H54 (cell line): ENCODE measurements at places on chromosomes 6 and 20.

GRCh38 chr6:25930532-25931410 is at the start of gene SLC17A2:
Gene SLC17A2, minus strand, starts transcription at chr6:25930691. Its CDS starts 4,895 bp downstream, at chr6:25925796.
- no peak for DNase-seq

GRCh38 chr6:27674882-27675281 is 202.0 kb upstream of the ZNF184 start:
- no peak for DNase-seq

DNA sequence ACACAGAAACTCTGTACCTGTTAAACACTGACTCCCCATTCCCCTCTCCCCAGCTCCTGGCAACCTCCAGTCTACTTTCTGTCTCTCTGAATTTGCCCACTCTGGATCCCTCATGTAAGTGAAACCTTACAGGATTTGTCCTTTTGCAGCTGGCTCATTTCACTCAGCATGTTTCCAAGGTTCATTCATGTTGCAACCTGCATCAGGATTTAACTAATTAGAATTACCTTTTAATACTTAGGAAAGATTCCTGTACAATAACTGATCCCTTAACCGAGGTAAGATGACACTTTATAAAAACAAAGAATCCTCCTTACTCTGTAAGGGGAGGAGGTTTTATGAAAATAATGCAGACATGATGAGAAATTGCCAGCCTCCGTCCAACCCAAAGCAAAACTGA is 113.1 kb upstream of the MTHFD1L start:
- no peak for DNase-seq

GRCh38 chr6:134173936-134174671 is 121.7 kb upstream of the SLC2A12 start:
- no peak for DNase-seq

DNA sequence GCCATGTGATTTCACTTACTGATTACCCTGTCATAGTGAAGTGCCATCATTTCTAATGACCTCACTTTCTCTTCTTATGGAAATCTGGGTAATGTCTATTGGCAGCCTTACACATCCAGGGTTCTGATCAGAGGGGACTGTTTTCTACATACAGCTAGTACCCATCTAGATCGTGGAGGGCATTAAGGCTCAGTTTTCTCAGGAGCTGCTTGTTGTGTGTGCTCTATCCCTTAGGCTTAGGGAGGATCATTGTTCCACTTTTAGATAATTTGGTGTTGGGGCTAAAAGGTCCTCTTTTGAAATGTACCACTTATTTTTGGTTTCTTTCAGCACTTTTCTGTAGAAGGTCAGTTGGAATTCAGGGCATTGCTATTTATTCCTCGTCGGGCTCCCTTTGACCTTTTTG is 3.8 kb downstream of the HSP90AB1 start:
- no peak for DNase-seq

GRCh38 chr6:134436281-134436815 is 118.4 kb upstream of the SGK1 start:
- DNase-seq = no peak

- DNase-seq = no peak
Observed at GRCh38 chr20:47680804-47681529, 104.3 kb downstream of the SULF2 start.

DNA sequence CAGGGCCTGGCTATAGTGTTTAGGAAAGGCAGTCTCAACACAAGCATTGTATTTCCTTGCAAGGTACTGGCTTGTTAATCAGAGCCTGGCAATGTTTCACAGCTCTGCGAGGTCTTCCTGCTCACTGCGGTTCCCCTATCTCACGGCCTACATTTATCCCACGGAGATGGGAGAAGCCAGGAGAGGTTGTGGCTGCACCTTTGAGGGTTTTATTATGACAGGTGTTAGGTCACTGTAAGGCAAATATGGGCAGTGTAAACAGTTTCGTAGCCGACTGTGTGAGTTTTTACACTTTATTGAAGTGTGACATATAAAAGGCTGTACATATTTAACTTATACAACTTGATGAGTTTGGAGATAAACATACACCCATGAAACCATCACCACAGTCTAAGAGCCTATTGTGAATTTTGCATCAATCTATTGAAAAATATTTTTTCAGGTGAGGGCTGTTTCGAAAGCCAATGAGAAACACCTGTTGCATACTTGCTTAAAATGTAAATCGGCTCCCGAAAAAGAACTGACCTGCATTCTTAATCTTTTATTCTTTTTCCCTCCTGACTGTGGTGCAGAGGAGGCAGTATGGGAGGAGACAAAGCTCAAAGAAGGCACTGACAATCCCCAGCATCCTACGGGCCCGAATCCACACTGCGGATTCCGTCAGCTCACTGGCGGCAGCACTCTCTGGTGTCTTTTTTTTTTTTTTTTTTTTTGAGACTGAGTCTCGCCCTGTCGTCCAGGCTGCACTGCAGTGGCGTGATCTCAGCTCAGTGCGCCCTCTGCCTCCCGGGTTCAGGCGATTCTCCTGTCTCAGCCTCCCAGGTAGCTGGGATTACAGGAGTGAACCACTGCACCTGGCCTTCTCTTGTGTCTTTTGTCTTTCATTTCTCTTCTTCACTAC is 7.5 kb upstream of the RBM38 start:
- DNase-seq = no peak

DNA sequence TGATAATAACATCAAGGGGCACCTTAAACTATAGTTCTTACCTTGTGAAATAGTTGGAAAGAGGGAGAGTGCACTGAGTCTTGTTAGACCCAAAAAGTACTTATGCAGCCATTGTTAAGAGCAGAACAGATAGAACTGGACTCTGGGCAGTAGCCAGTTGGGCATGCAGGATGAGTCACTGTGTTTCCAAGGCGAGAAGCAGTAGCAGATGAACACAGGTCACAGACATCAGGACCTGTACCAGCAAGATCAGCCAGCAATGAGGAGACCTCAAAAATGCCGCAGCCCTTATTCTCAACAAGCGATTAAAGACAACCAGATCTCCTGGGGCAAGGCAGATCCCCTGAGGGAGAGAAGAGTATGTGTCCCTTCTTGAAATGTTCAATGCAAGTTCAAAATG is 79.0 kb downstream of the SAMD3 start:
- no peak for DNase-seq

- DNase-seq = no peak
Observed at GRCh38 chr6:150083839-150084238, 14.9 kb upstream of the ULBP3 start.

GRCh38 chr20:22080985-22081384 is 375.5 kb downstream of the PAX1 start:
- no peak for DNase-seq

GRCh38 chr6:169236988-169237387 is 16.7 kb downstream of the THBS2 start:
- DNase-seq = no peak

- no peak for DNase-seq
Observed at GRCh38 chr20:37899105-37900045, 3.6 kb upstream of the VSTM2L start.

DNA sequence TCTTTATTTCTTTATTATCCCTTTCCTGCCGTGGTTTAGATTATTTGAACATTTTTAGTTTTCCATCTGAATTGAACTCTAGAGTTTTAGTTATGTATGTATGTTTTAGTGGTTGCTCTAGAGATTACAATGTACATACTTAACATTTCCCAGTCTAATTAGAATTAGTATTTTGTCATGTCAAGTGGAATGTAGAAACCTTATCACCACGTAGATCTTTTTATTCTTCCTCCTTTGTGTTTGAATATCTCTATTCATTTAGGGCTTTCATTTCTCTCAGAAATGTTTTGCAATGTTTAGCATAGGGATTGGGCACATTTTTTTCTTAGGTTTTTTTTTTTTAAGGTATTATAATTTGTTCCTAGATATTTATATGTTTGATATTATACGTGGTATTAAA is 73.1 kb upstream of the EZR start:
- DNase-seq = no peak

DNA sequence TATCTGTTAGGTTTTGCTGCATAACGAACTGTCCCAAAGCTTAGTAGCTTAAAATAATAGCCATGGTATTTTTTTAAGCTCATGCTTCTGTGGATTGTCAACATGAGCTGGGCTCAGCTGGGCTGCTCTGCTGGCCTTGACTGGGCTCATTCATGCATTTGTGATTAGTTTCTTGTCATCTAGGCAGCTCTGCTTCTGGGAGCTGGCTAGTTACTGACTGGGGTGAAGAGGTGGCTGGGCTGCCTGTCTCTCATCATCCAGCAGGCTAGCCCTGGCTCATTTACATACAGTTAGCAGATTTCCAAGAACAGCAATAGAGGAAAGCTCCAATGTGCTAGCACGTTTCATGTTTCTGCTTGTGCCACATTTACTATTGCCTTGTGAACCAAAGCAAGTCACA is 165.1 kb upstream of the PCSK2 start:
- DNase-seq = no peak

DNA sequence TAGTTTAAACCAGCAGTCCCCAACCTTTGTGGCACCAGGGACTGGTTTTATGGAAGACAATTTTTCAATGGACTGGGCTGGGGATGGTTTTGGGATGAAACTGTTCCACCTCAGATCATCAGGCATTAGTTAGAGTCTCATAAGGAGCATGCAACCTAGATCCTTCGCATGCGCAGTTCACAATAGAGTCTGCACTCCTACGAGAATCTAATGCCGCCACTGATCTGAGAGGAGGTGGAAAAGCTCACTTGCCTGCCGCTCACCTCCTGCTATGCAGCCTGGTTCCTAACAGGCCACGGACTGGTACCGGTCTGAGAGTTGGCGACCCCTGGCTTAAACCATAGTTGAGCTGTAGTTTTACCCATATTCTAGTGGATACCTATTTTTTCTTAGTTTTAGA is 154.6 kb downstream of the SLC35F1 start:
- no peak for DNase-seq

DNA sequence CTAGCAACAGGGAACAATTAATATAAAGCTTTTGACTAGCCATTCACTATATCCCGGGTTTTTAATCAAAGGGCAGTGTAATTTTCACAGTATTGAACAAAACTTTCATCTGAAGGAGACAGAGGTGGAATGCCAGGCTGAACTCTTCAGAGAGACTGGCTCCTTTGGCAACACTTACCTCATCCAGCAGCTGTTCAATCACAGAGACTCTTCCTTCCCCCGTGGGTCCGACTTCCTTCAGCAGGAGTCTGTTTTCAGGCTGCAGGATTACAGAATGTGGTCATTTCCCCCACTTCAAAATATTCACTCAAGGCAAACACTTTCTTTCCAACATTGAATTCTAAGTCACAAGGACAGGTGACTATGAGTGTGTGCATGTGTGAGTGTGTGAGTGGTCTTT is 76.6 kb downstream of the DZANK1 start:
- DNase-seq = no peak

DNA sequence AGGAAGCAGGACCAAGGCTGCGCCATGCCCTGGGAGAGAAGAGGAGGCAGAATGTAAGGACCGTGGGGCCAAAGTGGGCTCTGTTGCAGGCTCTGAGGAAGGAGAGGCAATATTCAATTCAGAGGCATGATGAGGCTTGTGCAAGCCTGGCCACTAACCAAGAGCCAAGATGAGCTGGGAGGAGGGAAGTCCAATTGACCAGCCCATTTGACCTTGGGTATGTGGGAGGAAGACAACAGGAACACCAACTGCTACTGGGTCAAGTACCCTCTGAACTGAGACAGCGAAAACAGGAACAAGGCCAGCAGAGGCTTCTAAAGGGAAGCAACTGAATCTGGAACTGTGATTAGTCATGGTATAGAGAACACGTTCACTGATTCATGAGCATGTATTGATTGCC is 779.6 kb downstream of the MAFB start:
- no peak for DNase-seq

- no peak for DNase-seq
Observed at GRCh38 chr6:135115411-135115810, 60.8 kb upstream of the HBS1L start.

DNA sequence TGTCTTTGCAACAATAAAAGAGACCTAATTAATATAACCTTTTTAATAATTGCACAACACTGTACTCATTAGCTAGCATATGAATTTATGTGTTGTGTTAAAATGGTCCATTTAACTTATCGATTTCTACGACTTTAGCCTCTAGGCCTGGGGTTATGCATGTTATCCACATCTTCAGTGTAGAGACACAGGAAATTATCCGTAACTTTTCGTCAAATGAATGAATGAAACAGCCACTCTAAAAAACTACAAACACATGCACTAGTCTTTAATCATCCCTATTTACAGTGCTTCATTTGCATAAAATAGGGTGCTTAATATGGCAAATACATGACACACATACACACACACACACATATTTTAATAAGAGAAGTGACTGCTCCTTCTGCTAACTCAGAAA is 22.3 kb upstream of the LMBRD1 start:
- DNase-seq = no peak

- no peak for DNase-seq
Observed at GRCh38 chr6:7899101-7899888, 11.3 kb downstream of the TXNDC5 start.

DNA sequence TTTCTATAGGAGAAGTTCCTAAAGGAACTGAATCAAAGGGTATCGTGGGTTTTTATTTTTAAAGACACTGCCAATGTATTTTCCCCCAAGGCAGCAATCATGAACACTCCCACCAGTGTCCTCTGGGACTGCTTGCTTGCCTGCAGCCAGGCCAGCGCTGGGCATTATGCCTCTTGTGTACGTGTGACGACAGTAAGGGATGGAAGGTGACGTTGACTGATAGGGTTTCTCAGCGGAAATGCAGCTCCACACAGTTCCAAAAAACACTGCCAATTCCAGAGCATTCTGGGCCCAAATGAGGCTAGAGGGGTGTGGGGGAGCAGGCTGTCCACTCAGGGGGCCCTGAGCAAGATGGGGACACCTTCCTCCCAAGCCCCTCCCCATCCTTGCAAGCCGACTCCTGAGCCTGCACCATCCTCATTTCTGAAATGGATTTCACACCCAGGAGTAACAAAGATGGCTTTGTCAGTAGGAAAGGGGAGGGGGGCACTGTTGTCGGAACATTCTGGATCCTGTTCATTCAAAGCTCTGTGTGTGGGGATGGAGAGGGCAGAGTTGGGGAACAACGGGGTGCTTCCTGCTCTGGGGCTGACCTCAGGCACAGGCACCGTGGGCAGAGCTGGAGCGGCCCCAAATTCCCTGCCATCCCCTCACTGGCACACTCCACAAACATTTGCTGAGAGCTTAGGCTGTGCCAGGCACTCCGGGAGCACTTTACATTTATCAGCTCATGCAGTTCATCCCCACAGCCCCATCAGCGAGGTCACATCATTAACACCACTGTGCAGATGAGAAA is 20.0 kb downstream of the PREX1 start:
- no peak for DNase-seq

DNA sequence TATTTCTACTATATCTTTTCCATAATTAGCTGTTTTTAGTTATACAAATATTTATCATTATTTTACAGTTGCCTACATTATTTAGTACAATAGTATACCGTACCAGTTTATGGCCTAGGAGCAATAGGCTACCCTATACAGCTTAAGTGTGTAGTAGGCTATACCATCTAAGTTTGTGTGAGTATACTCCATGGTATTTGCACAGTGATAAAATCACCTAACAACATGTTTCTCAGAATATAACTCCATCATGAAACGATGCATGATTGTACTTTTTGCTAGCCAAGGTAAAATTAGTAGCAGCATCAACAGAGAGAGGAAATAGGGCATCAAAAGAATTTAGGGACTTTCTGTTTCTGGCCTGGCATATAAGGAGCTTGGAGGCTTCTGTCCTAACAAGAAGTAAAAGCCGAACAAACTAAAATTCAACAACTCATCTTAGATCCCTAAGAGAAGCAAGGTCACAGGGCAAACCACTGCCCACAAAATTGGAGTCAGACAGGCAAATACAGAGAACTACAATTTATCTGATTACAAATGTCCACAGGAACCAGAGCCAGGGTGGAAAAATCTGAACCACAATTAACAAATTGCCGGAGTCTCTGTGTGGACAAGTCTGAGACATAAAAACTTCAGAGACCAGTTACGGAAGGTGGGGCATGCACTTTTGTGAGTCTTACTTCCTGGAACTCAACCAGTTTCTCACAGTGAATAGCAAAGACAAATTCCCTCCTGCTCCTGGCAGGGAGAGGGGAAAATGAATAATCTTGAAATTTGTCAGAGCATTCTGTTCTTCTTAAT is 671.4 kb downstream of the RFPL4B start:
- no peak for DNase-seq
